ENCODE measurements at places on chromosomes 2 and 18.

- no peak for DNase-seq
These were observed 80.8 kb downstream of the SMIM21 start for GRCh38 chr18:75346671-75347070.

DNA sequence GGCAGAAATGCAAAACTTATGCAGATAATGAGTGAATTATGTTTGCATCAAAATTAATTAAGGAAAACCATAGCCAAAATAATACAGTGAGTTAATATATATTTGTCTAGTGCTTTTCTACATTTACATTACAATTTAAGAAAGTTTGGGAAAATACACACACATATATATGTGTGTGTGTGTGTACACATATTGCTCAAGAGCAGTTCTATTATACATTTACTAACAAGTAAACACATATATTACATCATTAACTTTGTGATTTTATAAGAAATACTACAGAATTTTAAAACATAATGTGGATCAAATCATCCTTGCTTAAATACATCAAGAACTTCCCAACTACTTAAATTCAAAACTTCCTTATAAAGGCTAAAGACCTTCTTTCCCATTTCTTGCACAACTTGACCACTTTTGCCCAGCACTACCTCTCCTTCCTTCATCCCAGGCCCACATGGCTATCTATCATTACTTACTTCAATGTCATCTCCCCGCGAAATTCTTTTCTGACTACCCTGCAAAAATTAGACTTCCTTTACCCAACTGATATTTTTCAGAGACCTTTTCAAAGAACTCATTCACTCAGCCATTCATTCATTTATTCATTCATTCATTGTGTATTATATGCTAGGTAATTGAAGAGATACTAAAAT, 68.4 kb downstream of the COL5A2 start:
- DNase-seq = no peak

GRCh38 chr2:197011021-197011417, 84.5 kb upstream of the PGAP1 start:
- DNase-seq = no peak

- no peak for DNase-seq
These were observed 281.1 kb upstream of the POU3F3 start for GRCh38 chr2:104572834-104573233.

DNA sequence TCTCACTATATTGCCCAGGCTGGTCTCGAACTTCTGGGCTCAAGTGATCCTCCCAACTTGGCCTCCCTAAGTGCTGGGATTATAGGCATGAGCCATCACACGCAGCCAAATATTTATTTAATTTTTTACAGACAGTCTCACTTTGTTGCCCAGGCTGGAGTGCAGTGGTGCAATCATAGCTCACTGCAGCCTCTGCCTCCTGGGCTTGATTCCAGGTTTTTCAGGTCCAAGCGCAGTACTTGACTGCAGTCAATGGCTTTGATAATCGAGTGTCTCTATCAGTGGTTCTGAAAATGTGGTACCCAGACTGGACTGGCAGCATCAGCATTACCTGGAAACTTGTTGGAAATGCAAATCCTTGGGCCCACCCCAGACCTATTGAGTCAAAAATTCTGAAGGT, 63.1 kb downstream of the PLB1 start:
- DNase-seq = no peak

GRCh38 chr2:206647985-206648384, 5.7 kb downstream of the FAM237A start:
- DNase-seq = no peak

DNA sequence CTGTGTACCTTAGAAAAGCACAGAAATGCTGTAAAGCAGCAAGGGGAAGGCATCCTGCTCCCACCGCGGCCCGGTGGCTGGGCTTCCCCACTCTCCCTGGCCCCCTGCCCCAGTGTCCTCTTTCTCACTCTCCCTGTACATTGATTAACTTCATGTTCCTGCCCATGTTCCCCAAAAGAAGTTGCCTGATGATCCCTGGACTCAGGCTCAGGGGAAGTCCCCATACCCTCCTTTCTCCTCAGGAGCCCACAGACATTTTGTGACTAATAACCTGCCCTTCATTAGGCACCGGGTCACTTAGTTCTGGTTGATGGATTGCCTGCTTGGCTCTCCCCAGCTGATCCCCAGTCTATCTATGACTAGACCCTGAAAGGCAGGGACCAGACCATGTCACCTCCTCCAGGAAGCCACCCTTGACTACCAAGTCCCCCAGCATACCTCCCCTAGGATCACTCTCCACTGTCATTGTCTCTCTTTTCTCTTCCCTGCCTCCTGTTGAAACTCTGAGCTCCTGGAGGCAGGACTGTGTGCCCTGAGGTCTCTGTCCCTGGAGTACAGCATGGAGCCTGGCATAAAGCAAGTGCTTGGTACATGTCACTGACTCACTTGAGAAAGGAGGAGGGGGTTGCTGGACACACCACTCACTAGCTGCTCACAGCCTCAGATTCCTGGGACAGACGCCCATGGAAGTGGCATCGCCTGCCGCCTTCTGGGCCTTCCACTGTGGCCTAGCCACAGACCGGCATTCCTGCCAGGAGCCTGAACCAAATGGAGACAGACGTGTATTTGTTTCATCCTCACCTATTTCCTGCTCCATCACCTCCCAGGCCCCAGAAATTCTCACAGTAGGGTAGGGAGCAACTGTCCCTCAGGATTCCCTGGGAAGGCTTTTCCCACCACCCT, 13.5 kb downstream of the MALL start:
- DNase-seq = peak; percentile 24

DNA sequence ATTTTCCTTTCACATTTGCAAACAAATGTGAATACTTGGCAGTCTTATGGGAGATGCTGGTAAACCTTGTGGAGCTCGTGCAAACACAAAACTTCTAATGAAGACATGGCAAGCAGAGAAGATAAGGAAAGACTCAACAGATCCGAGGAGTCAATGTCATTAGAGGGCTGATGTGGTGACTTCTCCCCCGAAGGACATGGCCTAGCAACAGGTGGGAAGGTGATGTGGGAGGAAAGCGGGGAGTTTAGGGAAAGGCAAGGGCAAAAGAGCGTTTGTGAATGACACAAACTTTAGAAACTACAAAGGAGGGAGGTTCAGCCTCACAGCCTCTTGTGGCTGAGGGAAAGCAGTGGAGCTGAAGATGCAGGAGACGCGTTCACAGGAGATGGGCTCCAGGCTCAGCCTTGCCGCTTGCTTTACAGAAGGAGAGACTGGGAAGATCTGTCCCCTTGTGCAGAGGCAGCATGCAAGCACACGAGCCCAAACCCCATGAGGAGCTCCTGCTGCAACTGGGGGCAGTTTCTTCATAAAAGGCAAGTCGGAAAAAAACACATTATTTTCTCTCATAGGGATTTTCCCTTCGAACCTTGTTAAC, 86.6 kb downstream of the SOWAHC start:
- no peak for DNase-seq

GRCh38 chr2:180110469-180110868, 103.4 kb upstream of the CWC22 start:
- peak; percentile 22 for DNase-seq

DNA sequence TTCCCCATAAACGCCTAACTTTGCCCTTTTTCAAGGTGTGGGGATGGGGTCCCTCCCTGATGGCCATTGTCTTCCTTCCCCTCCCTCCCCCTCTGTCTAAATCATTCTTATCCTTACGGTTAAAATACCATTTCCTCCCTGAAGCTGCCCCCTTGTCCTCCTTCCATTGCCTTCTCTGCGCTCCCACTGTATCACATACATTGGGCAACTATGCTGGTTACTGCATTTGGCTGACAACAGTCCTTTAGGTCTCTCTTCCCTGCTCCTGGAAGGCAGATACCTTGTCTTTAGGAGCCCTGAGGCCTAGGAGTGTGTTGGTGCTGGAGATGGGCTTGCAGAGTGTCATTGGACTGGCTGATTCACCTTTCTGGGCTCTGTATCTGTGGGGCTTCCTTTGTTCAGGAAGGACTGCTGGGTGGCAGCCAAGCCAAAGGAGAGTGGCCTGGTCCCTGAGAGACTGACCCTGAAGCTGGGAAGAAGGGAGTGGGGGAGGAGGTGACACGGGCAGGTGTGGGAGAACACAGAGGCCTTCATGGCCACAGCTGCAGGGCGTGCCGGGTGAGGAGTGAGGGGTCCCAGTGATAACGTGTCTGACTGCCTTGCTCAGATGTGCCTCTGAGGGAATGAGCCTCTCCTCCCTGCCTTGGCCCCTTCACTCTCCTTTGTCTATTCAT, 2.2 kb downstream of the WNT6 start:
- DNase-seq = no peak

DNA sequence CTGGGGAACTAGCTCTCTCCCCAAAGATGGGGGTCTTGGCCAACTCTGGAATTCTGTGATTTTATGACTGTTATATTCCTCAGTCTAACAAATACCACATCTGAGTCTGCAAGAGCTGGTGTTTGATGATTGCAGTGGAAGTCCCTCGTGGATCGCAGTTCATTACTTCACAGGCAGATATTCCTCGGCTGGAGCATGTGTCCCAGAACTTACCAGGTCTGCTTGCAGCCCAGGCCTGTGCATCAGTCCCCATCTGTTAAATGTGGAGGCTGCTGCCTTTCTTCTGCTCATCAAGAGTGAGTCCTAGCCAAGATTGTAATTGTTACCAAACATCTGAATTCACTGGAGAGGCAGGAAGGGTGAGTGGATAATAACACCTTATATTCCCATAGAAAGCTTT, 55.5 kb downstream of the PRKCE start:
- peak; percentile 27 for DNase-seq

DNA sequence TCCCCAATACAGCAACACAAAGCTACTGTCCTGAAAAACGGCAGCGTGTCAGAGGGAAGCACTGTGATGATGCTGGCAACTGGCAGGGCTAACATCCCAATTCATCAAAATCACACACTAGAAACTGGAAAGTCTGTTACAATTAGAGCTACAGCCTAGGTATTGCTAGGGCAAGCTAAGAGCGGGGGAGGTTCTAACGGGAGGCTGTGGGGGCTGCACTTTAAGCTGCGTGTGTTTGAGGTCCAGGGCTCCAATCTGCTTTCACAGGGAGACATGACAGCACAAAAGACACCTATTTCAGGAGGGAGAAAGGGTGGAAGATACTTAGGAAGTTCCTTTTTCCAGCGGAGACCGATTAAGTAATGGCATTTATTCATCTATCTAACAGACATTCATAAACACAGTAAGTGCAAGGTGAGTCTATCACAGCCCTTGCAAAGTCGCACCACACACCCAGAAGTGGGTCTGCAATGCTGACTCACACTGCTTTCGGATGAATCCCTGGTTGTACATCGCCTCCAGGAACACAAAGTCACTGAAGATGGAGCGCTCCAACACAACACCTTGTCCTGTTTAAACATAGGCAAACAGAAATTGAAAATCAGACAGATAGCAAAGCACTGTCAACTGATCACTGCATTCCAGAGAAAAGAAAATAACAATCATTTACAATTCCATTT, 6.9 kb downstream of the NDUFA10 start:
- no peak for DNase-seq

DNA sequence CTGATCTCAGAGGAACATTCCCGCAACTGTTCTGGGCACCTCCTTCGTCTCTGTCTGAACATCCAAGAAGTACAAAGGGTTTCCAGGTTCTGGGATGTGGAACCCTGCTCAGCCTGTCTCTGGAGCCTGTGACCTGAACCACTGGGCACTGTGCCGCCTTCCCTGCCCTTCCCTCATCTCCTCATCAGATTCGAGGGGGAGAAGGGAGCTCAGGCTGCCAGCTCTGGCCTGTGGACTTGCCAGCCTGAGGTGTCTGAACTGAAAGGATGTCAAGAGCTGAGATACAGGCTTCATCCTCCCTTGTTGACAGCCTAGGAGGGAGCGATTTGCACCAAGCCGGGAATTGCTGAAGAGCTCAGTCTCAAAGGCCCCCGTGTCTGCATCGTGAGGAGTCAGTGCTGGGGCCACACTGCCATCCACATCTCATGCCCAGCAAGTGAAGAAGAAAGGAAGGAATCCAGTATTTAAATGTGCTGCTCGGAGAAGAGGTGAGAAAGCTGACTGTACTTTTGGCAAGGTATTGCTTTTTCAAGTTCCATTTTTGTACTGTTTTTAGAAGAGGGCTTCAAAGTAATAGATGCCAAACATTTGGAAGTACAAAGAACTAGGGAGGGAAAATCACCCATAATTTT, 12.6 kb downstream of the NEU2 start:
- no peak for DNase-seq

DNA sequence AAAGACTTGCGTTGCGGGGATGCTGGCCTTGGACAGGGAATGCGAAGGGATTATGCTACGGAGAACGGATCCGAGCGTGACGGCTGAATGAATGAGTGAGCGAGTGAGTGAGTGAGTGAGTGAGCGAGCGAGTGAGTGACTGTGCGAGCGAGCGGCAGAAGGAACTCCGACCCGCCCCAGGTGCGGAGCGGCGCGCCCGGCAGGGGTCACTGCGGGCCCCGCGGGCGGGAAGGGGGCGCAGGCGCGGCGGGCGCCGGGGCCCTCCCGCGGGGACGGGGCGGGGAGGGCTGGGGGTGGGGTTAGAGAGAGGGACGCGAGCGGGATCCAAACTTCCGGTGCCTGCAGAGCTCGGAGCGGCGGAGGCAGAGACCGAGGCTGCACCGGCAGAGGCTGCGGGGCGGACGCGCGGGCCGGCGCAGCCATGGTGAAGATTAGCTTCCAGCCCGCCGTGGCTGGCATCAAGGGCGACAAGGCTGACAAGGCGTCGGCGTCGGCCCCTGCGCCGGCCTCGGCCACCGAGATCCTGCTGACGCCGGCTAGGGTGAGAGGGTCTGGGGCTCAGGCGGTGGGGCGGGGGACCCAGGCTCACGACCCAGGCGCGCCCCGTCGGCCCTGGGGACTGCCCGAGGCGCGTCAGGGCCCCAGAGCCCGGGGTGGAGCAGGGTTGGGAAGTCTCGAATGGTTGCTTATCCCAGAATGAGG, at the start of gene ITM2C:
Gene ITM2C, plus strand, starts transcription at position 338 of the 702 bp plus-strand sequence. Its CDS starts 84 bp downstream, at position 422.
- DNase-seq = peak; percentile 40

DNA sequence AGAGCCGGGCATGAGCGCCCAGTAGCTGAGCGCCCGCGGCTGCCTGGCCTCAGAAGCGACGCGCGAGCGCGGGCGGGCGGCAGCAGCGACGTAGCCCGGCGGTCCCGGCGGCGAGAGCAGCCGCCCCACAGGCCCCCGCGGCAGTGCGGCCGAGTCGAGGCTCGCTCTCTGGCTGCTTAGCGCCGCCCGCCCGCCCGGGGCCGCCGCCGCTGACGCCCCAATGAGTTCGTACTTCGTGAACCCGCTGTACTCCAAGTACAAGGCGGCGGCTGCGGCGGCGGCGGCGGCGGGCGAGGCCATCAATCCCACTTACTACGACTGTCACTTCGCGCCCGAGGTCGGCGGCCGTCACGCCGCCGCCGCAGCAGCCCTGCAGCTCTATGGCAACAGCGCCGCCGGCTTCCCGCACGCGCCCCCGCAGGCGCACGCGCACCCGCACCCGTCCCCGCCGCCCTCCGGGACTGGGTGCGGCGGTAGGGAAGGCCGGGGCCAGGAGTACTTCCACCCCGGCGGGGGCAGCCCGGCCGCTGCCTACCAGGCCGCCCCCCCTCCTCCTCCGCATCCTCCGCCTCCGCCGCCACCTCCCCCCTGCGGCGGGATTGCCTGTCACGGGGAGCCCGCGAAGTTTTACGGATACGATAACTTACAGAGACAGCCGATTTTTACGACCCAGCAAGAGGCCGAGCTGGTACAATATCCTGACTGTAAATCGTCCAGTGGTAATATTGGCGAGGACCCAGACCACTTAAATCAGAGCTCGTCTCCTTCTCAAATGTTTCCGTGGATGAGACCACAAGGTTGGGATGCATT, 847 bp downstream of the HOXD8 start:
- DNase-seq = no peak

- DNase-seq = peak; percentile 51
These were observed 28.0 kb downstream of the KIF1A start for GRCh38 chr2:240791821-240792628.

GRCh38 chr18:837922-838321, 25.9 kb upstream of the YES1 start:
- no peak for DNase-seq
